Naive B cell (primary cell): ENCODE measurements at places on chromosomes 7 and 10.

DNA sequence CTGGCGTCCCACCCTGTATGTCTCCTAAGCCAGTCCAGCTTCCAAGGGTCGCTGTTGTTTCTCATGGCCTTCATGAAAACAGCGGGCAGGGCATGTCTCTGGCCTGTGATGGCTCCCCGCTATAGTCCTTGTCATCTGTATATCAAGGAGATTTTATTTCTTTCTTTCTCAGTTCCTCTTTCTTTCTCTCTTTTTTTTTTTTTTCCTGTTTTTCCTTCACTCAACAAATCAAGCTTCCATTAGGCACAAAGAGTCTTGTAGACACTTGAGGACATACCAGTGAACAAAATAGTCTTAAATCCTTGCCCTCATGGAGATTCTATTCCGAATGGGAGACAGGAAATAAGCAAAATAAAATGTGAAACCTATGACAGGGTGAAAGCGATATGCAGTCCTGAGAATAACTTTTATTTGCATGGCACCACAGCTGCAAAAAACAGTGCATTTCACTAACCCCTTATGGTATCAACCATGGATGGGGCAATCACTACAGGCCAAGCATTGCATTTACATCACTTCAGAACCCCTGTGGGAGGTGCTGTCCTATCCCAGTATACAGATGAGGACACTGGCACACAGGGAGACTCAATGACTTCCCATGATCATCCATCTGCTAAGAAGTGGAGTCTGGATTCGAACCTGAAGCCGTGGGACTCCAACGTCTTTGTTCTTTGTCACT, 50.7 kb downstream of the SYPL1 start:
- peak; percentile 66 for DNase-seq

- DNase-seq: peak; percentile 40
These were observed 10.6 kb upstream of the DNMBP start for GRCh38 chr10:100020142-100020885.

DNA sequence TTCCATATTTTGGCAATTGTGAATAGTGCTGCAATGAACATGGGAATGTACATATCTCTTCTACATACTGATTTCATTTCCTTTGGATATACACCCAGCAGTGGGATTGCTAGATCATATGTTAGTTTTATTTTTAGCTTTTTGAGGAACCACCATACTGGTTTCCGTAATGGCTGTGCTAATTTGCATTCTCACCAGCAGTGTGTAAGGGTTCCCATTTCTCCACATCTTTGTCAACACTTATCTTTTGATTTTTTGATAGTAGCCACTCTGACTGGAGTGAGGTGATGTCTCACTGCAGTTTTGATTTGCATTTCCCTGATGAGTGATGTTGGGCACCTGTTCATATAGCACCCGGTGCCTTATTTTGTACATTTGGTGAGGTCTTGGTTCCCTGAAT, 519.6 kb downstream of the REEP3 start:
- no peak for DNase-seq

GRCh38 chr10:63154546-63155387, 21.6 kb downstream of the NRBF2 start:
- no peak for DNase-seq

DNA sequence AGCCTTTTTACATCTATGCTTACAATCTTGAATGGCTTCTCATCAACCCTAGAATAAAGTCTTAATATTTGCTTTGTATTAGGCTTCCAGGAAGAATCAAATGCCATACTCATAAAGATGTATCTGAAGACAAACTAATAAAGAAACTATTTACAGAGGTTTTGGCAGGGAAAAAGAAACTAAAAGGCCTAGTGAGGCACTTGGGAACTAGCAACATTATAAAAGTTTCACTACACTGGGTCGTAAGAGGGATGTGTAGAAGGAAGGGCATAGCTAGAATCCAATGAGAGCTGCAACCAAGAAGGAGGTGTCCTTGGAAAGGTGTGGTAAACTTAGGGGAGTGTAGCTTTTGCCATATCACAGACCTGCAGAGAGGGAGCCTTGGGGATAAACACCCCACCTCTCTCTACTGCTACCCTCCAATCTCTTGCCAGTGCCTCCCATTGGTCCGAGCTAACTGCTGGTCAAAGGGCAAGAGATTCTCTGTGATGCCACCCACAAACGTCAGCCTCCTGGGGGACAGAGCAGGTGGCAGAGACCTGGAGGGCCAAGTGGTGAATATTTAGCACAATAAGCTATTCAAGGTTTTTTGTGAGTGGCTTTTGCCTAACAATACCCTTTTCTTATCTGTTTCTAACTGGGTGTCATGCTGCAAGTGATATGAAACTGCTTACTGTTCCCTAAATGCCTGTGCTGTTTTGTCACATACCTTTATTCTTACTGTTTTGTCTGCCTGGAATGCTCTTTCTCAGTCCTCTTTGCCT, 60.7 kb downstream of the CPED1 start:
- DNase-seq: no peak

- no peak for DNase-seq
These were observed 135.3 kb downstream of the PTPRN2 start for GRCh38 chr7:158452331-158452730.

DNA sequence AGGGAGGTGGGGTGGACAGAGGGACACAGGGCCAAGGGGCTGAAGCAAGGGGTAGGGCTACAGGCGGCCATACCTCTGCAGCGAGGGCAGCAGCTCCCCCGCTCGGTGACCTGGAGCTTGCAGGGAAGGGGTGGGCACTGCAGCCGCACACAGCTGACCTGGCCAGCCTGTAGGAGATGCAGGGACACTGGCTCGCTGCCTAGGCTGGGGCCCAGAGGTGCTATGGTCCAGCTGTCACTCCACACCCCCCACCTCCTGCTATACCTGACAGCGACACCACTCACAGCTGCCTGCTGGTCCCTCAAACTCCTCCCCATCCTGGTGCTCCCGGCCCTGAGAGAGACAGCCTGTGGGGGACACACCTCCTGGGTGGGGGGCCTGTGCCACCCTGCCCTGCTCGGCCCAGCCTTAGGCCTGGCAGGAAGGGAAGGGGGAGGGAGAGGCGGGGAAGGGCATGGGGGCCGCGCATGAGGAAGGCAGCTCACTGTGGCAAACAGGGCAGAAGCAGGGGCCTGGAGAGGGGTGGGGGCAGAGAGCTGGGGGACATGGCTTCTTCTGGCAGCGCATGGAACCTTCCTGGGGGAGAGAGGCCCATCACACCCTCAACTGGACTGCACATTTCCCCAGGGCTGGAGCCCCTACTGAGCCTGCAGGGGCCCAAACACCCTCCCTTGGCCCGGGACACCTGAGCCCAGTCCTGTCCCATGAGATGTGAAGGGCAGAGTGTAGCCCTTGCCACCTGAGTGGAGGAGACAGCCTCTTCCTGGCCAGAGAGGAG, 23.9 kb downstream of the ATP6V1F start:
- DNase-seq: no peak

GRCh38 chr7:129202058-129202777, 13.8 kb downstream of the SMO start:
- DNase-seq: no peak

- DNase-seq: no peak
These were observed 325.7 kb downstream of the GATA3 start for GRCh38 chr10:8379906-8380832.

DNA sequence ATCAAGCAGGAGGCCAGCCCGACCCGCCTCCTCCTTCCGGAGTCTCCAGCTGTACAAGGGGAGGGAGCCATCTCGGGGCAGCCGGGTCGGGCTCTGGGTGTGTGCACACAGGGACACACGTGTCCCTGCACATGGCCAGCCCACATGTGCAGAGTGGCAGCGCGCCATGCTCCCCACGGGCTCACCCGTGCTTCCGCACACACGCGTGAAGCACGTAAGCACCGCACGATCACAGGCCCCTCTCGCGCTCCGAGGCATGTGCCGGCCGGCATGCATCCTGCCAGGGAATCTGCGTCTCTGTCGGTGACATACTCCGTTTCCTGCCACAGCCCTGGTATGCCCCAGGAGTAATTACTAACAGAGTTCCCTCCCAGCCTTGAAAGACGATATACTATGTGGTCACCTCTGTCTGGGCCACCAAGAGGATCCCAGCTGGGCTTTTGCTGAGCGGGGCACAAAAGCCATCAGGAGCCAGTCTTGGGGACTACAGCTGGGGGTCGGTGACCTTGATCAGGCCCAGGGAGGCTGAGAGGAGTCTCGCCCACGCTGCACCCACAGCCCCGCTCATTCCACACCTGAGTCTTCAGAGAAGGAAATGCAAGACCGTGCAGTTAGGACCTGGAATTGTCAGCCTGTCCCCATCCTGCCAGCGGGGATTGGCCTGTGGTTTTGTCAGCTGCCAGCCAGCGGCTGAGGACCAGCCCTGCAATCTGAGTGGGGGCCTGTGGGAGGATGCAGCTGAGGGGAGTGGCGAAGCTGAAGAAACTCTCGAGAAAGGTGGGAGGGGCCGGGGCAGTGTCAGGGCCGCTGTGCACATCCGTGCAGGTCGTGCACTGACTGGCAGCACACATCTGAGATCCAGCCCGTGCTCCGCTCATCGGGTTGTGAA, 11.0 kb upstream of the LFNG start:
- peak; percentile 88 for DNase-seq

- no peak for DNase-seq
These were observed 37.7 kb upstream of the LRGUK start for GRCh38 chr7:134089446-134089845.

- DNase-seq: no peak
These were observed 84.5 kb downstream of the CUX1 start for GRCh38 chr7:101901661-101902491.

GRCh38 chr7:137789215-137789882, 57.4 kb downstream of the DGKI start:
- DNase-seq: no peak

DNA sequence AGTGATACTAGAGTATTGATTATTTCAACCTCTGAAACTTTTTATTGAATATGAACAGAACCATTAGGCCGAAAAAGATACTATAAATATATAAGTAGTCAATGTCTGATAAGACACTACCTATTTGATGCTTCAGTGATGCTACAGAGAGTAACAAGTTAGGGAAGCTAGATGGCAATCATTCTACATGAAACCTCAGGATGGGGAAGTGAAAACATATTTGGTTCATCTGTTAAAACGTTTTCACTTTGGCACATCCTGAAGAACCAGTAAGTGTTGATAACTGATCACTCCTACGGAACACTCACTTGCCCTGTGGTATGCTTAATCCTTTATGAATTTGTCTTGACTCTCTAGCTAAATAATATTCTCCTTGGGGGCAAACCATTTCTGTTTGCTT, 1064.9 kb downstream of the NXPH1 start:
- no peak for DNase-seq

GRCh38 chr7:54541669-54542625, at the start of gene VSTM2A:
Gene VSTM2A (plus strand): TSS chr7:54542375. CDS start chr7:54542731, 356 bp downstream.
- no peak for DNase-seq
